ENCODE measurements at places on chromosomes 3 and 15.
A peak's percentile ranks its signal among the peaks of the same experiment; 100 is the strongest.

DNA sequence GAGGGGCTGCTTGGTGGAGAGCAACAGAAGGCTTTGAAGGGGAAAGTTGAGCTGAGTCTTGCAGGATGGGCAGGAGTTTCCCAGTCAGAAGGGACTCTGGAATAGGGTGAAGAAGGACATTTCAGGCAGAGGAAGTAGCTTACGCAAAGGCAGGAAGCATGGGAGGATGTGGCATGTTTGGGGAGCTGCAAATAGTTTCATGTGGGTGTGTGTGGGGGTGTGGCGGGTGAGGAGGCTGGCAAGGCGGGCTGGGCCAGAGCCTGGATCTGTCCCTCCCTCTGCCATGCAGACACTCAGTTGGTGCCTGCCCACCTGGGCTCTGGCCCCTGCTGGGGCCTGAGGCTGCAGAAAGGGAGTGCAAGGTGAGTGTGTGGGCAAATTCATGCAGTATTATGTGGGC, 10.4 kb downstream of the TEX264 start:
- DNase-seq = no peak

DNA sequence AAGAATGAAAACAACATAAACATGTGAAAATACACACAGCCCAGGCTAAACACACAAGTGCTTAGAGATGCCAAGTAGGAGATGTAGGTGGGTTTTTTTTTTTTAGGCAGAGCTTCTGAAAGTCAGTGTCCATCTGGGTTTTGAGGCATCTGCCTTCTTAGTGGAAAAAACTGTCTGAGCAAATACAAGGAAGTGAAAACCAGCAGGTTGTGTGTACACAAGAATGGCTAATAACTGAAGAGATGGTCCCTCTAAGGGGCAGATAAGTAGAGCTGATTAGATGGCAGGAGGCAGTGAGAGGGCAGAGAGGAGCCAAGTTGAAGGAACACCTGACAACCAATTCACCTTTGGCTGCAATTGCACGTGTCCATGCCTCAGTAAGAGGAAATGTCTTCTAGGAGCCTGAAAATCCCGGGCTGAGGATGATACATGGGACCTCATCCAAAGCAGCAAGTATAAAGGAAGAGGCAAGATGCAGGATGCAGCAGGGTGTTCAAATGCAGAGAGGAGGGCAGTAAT, 34.9 kb downstream of the CYP19A1 start:
- DNase-seq = no peak

- DNase-seq = no peak
Observed at GRCh38 chr15:82305621-82306048, 43.0 kb downstream of the SAXO2 start.

DNA sequence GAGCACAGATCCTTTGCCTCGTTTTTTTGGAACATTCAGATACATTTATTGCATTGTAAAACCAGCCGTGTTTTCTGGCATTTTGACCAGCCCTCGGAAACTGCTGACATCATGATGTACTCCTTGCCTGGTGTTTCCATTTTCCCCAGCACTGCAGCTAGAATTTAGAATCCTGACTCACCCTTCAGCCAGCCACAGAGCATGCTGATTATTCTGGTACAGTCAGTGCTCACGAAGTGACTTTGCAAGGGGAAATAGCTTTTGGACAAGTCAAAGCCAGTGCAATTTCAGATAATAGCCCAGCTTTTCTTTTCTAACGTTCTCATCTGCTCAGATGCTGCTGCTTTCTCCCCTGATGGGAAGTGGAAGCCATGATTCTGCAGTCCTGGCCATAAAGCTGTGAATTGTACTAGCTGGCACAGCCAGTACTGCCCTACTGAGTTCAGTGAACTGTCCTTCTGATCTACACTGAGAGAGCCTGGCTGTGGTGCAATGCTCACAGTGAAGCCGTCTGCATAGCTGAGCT, 12.1 kb upstream of the CNBP start:
- DNase-seq = peak; percentile 81

- DNase-seq = no peak
Observed at GRCh38 chr3:33858131-33858530, 59.7 kb downstream of the PDCD6IP start.

DNA sequence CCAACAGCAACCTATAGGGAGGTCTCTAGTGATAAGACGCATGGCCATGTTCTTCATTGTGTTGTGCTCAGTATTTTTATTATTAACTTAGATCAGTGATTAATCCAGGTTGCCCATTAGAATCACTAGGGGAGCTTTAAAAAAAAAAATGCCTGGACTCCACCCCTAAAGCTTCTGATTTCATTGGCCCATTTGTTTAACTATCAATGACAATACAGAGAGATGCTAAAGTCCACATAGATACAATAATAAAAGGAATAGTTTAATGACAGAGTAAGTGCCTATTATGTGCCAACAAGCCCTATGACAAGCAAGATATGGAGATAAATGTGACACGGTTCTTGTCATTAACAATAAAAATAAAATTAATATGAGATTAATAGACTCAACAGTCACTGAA, 55.8 kb downstream of the ATP8B4 start:
- no peak for DNase-seq

DNA sequence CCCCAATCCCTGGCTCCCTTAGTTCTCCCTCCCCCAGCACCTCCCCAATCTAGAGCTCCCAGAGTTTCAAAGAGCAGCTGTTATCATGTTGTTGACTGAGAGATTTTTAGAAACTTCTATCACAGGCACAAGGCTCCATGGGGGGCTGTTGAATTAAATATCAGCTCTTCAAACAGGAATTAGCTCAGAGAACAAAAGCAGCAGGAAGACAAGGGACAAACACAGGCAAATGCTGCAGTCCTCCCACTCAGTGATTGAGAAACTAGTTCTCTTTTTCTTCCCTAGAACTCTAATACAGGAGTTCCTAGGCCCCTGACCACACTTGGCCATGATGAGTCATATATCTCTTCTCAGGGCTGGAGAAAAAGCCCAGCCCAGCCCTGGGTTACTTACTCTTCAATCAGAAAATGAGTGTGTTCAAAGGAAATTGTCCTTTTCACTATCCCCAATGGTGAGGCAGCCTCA, 262.1 kb downstream of the IGSF11 start:
- DNase-seq = no peak

- DNase-seq = no peak
Observed at GRCh38 chr3:136883967-136884720, 22.1 kb downstream of the NCK1 start.

- DNase-seq = no peak
Observed at GRCh38 chr3:128430301-128430700, 36.4 kb downstream of the DNAJB8 start.

GRCh38 chr15:35330048-35330695, 215.8 kb downstream of the DPH6 start:
- DNase-seq = no peak

- DNase-seq = no peak
Observed at GRCh38 chr15:40150163-40150925, 10.5 kb upstream of the BUB1B start.

DNA sequence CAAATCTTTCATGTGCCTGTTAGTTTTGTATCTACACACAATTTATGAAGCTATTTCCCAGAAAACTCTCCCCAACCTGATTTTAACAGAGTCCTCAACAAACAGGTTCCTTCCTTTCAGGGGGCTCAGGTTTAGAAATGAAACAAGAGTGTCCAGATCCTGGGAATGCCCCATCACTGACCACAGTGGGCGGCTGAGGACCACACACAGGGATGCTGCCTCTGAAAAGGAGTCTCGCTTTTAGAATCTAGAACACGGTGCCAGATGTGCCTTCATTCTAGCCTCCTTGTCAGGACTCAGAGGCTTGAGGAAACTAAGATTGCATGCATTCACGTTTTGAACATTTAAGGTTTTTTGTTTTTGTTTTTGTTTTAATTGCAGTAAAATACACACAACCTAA, 115.0 kb downstream of the FOXB1 start:
- no peak for DNase-seq

DNA sequence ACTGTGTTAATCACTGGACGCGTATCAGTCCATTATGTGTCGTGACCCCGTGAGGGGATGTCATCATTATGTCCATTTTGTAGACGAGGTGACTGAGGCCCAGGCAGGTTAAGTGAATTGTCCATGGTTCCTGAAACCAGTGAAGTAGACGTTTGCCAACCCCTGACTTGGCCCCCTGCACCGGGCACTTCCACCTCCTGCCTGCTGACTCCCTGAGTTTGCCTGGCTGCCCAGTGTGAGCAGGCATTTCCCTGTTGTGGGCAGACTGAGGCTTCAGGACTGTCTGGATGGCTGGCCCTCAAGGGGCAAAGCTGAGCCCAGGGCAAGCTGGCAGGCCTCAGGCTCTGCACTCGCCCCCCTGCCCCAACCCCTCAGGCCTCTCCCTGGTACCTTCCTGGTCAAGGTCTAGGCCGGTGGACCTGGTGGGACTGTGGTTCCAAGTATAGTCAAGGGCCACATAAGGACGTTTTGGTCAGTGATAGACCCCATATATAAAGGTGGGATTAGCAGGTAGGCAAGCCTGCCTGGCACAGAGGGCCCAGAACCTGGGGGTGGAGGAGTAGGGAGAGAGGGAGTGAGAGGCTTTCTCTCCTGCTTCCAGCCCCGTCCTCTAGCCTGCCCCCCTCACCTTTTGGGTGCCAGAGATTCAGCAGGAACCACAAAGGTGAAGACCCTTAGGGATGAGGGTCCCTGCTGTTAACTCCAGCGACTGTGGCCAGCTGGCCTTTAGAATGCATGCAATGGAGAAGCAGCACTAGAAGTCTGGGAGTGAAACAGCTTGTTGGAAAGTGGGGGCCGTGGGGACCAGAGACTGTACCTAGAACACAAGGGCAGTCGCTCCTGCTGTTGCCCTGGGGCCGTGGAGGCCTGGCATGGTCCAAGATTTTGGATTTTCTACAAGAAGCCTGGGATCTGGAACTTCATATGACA, 34.6 kb downstream of the FBLN2 start:
- no peak for DNase-seq
